Epithelial cell of alveolus of lung (primary cell): ENCODE measurements at places on chromosomes 7 and 10. TPM values are rescaled to one million over a fixed set of nuclear protein-coding genes. Genes with fewer than 3 reads are reported as not detected.

The MBL2 gene
- not detected in 2 replicates for total RNA-seq

The MKLN1 gene
- total RNA-seq, result 17.5 and 26.7 TPM in 2 replicates

The LRRTM3 gene
- total RNA-seq, result 0.13 TPM in 1 of 2 replicates, not detected in the other

The AMPH gene
- total RNA-seq, result 2.8 and 6.0 TPM in 2 replicates

The SHLD2 gene
- total RNA-seq, result 19.4 and 21.5 TPM in 2 replicates
